ENCODE measurements at places on chromosomes 7 and 10.

DNA sequence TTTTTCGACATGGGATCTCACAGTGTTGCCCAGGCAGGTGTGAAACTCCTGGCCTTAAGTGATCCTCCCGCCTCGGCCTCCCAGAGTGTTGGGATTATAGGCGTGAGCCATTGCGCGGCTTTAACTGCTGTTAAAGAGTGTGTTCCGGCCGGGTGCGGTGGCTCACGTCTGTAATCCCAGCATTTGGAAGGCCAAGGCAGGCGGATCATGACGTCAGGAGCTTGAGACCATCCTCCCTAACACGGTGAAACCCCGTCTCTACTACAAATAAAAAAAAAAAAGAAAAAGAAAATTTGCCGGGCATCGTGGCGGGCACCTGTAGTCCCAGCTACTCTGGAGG lies 1.1 kb downstream of the RABGEF1 start:
- DNase-seq = no peak

GRCh38 chr7:136079066-136079465 lies 101.9 kb upstream of the MTPN start:
- DNase-seq = no peak

- DNase-seq = no peak
These were observed 81.9 kb upstream of the BTBD16 start for GRCh38 chr10:122189185-122189584.

GRCh38 chr10:42992957-42993390 lies 83.9 kb upstream of the RET start:
- DNase-seq = no peak

DNA sequence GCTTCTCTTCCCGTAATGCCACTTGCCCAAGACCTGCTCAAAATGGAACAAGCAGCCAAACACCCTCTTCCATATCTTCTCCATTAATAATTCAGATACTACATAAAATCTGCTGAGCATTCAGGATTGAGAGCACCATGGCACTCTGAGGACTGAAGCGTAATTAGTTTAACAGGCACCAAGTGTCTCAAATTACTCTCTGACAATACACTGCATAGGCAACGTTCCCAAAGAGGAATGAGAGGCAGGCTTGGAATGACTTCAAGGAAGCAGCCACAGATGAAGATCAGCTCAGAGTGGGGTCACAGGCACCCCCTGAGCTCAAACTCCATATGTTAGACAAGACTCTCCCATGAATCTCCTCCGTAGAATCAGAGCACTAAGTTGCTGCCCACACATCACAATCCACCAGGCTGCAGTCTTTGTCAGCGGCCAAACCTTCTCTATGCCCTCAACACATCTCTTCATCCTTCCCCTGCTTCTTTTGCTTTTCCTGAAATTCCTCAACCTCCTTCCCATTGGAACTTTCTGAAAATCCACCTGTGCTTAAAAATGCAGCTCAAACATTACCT lies 4.7 kb upstream of the ABLIM1 start:
- DNase-seq = no peak

DNA sequence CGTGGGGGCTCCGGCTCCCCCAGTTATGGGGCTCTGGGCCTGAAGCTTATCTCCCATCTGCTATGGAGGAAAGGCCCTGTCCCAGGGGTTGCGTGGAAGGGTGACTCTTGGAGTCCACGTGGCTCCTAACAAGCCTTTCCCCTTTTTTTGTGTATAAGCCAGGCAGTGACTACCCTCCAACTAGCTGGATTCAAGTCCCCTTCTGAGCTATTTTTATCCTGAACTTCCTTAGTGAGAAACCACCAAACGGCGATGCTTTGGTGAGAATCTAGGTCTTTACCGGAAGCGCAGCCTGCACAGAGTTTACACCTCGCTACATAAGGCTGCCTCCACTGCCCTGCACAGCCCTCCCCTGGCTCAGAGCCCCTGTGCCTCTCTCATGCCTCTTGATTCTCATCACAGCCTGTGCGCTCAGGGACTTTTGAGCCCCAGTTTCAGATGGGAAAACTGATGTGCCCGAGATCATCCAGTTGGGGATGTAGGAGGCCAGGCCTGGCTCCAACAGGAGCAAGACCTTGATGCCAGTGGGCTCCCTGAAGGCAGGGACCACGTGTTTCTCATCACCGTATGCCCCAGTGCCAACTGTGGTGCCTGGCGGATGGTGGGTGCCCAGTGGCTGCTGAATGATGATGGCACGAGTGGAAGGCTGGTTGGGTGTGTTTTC lies 102.3 kb upstream of the PPIF start:
- DNase-seq = no peak

DNA sequence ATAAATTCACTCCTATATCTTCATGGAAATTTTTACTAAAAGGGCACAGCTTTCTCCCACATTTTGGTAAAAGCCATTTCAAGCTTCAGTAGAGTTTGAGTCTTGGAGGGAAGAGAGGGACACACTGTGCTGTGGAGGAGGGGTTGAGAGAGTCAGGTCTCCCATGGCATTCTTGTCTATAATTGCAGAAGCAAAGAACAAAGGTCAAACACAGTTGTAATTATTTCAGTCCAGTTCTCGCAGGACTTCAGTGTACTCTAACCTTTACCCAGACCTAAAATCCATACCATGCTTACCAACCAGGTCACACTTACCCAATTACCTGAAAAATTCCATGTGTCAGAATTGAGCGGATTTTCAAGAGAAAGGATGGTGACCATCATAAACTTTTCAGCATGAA lies 298.4 kb downstream of the XPNPEP1 start:
- DNase-seq = no peak

GRCh38 chr7:369476-370258 lies 79.7 kb downstream of the FOXL3 start:
- DNase-seq = no peak

GRCh38 chr7:137743021-137743420 lies 103.8 kb downstream of the DGKI start:
- DNase-seq = no peak

DNA sequence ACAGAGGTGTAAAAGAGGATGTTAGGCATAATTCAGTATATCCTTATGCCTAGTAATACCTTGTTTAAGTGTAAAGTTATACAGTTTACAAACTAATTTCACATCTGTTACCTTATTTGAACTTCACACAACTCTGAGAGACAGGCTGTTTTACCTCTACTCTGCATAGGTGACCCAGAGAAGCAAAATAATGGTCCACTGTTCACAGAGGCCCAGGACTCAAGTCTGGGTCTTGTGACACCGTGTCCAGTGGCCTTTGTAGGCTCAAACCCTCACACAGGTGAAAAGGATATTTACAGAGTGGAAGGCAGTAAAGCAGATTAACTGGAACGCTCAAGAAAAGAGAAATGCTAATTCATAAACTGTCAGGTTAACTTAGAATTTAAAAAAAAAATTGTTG lies 32.1 kb downstream of the ASAH2 start:
- no peak for DNase-seq

- no peak for DNase-seq
These were observed 103.7 kb downstream of the HIP1 start for GRCh38 chr7:75635036-75635435.

DNA sequence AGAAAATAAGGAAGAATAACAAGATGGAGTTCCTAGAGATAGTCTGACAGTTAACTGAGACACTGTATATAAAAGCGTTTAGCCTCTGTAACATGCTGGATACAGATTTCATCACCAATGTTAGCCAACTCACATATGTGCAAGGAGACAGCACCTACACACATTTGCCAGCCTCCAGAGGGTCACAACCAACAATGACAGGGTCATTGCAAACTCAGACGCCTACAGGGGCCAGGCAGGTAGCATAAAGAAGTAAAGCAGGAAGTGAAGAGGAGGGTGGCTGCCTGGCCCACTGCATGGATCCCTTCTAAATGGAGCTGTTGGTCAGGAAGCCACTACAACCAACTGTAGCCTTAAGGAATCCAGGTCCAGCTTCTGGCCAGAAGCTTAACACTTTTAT lies 50.4 kb downstream of the NRAP start:
- DNase-seq = no peak

DNA sequence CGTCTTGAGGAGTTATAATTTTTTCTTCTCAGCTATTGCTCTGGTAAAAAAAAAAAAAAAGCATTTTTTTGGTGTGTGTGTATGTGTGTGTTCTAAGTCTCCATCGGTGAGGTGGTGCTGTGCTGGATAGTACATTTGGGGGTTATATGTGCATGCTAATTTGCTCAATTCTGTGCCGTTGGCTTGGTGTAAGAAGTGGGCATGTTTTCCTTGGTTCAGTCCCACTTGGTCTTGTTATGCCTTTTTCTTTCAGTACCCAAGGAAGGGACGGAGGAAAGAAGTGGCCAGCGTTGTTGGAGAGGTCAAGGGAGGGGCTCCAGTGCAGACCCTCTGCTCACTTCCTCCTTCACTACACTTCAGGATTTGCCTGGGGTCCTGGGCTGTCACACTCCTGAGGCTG lies 20.4 kb downstream of the LRMDA start:
- DNase-seq = no peak
